ENCODE measurements at places on chromosomes 1 and 21.

DNA sequence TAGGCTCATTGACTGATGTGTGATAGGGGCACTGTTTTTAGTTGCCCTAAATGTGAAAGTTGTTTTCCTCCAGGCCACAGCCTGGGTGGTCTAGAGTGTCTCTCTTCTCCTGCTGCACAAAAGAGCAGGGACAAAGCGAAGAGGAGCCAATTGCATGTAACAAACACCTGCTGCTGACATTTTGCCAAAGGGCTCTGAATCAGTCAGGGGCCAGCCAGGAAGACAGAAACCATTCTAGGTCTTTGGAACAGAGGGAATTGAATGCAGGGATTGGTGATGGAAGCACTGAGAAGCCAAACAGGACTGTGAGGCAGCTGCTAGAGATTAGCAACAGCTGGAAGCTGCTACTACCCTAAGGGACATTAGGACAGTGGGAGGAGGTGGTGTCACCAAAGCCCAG, 185.3 kb upstream of the POU3F1 start:
- no peak for DNase-seq

DNA sequence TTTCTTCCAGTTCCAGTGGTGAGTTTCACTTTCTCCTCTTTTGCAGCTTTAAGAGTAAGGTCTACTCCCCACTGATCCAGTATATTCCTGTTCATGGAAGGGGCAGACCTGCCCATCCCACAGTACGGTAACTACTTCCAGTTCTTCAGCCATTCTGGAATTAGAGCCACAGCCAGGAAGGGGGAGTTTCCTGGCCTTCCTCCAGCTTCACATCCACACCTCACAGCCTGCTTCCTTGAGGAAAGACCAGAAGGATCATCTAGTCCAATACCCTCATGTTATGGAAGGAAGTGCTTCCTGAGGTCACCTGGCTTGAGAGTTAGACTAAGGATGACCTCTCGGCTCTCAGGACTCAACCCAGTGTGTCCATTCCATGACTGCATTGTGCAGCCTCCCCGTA, 597.8 kb downstream of the KIF26B start:
- DNase-seq, result no peak

DNA sequence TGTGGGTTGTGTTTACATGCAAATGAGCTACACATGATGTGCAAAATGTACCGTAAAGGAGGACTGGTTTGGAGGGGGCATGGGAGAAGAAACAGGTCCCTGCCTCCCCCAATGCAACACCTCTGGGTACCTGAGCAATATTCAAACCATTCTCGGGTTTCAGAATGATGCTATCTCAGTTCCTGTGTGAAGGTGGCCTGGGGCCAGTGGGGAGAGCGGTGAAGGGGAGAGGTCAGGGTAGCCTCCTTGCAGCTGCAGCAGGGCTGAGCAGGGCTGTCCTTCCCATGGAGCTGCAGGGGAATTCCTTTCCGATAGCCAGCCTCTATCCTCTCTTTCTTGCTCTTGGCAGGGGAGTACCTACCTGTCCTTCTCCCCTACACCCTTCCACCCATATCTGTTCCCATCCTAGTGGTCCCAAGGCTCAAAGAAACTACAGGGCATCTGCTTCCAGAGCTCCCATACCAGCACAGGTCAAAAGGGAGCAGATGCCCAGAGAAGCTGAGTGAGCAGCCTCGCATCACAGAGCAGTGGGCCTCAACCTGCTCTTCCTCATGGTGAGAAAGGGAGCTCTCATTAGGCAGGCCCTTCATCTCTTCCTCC, 11.9 kb downstream of the MEF2D start:
- DNase-seq, result peak; percentile 42

- no peak for DNase-seq
These were observed 3.8 kb downstream of the DDX59 start for GRCh38 chr1:200665861-200666260.

- peak; percentile 17 for DNase-seq
These were observed 7.0 kb downstream of the IL12RB2 start for GRCh38 chr1:67314696-67315095.

DNA sequence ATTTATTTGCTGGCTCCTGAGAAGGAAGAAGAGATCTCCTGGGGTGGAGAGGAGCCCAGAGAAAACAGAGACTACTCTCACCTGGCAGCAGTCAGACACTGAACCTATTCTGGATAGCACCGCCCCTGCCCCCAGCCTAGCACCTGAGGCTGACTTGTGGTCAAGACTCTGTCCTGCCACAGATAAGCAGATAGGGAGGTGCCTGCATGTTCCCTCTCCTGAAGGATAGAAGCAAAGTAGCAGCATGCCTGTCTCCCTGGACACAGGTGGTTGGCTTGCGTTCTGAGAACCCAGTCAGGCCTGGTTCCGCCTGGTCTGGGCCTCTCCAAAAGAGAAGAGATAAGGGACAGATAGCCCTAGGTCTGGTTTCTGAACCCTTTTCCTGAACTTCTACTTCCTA, 1.3 kb upstream of the EFNA3 start:
- no peak for DNase-seq

DNA sequence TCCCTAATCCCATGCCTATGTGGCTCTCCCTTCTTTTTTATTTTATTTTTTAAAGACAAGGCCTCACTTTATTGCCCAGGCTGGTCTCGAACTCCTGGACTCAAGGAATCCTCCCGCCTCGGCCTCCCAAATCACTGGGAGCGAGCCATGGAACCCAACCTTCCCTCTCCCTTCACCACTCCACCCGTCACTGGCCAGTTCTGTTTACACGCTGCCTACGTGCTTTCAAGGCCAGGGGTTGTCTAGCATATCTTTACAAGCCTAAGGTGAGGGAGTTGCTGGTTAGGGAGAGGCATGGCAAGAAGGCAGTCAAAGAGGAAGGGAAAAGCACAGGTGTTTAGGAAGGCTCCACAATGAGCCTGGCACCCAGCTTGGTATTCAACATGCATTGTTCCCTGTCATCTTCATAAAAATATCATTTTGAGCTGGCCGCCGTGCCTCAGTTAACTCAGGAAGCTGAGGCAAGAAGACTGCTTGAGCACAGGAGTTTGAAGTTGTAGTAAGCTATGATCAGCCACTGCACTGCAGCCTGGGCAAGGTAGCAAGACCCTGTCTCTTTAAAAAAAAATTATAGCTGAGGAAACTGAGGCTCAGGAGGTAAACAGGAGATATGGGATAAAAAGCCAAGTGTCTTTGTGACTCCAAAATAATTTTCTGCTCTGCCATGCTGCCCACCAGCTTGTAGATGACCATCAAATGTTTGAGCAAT, 1.1 kb downstream of the RHBDL2 start:
- DNase-seq, result no peak

GRCh38 chr1:245019910-245020486, 134.8 kb upstream of the KIF26B start:
- DNase-seq, result no peak

GRCh38 chr1:246532519-246532918, 25.4 kb upstream of the SMYD3 start:
- no peak for DNase-seq

- no peak for DNase-seq
These were observed 5.2 kb downstream of the HES3 start for GRCh38 chr1:6248932-6249738.

- DNase-seq, result peak; percentile 67
These were observed 10.8 kb downstream of the INAVA start for GRCh38 chr1:200905411-200906052.

Data from CD4-positive, alpha-beta T cell treated with Interleukin-21 for 1 hour (primary cell).